ENCODE measurements at places on chromosomes 5 and 9.

GRCh38 chr9:37575511-37575914 lies 667 bp downstream of the FBXO10 start:
- DNase-seq: no peak

- no peak for DNase-seq
Measured at GRCh38 chr9:136734837-136735496, 7.8 kb downstream of the LCN10 start.

DNA sequence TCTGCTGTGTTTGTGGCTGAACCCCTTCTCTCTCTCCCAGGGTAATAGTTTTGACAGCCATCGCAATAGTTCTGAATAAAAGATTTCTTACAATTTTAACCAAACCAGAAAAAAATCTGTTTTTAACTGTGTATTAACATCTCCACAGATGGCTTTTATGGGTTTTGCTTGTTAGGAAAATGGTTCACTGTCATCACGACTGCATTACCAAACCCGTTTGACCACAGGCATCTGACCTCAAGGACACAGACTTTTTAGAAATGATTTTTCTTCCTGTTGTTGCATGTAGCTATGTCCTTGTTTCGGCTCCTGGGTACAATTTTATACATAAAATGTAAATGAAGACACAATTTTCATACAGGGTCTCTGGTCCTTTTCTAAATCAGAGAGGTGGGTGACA lies 316.1 kb downstream of the IRX1 start:
- DNase-seq: no peak

DNA sequence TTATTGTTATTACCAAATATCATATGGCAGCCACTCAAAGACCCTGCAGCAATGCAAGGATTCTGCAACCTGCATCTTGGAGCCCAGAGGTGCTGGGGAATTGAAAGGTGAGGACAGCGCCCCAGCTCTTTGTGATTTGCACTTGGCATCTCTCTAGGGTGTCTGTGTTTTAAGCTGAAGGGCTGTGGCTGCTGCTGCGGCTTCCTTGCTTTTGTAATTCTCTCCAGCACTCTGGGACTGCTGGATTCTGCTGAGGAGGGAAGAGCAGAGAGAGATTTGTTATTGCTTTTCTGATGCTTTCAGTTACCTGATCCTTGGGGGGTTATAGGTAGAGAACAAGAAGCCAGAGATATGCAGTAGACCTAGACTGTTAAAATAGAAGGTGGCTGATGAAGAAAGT lies 562.4 kb downstream of the EBF1 start:
- no peak for DNase-seq

- no peak for DNase-seq
Measured at GRCh38 chr5:33423018-33423630, 17.6 kb upstream of the TARS1 start.

DNA sequence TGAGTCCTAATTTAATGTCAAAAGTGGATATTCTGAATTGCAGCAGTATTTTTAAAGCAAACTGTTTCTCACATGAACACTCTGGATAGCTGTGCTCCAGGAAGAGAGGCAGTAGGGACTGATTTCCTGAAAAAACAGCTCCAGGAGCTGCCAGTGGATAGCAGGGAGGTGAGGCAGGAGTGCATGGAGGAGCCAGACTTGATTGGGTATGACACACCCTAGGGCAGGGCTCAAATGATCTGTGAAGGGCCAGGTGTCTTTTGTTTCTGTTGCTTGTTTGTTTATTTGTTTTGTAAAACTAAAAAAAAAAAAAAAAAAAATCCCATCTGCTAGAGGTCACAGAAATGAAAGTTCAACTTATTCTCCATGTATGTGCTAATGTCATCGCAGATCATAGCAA lies 83.4 kb downstream of the ADRB2 start:
- DNase-seq: no peak
